Cardiac muscle cell (in vitro differentiated cells and primary cell): ENCODE measurements at places on chromosomes 4 and X. TPM values are rescaled to one million over a fixed set of nuclear protein-coding genes. Genes with fewer than 3 reads are reported as not detected.

Gene GPRIN3
- total RNA-seq, result 9.7 and 18.0 TPM in 2 replicates

Gene CT45A5
- total RNA-seq, result not detected in 2 replicates

Gene GNRHR
- total RNA-seq, result not detected in 2 replicates

Gene ADAD1
- total RNA-seq, result not detected in 2 replicates

Gene MAGEA9B
- not detected in 2 replicates for total RNA-seq

Gene CLDN22
- total RNA-seq, result not detected in 2 replicates

Gene FAM133A
- 0.46 and 0.71 TPM in 2 replicates for total RNA-seq

Gene PAGE5
- total RNA-seq, result not detected in 2 replicates

Gene ZNF157
- total RNA-seq, result 0.12 and 0.49 TPM in 2 replicates

- H3K36me3 ChIP-seq, result no peaks in the 10 kb centered on the region
- H3K27me3 ChIP-seq, result no peaks in the 10 kb centered on the region
- peaks cover 19% of the 10 kb centered on the region for H3K4me1 ChIP-seq
- no peak overlapping the region for H3K4me3 ChIP-seq
- no peak for DNase-seq
These were observed 28.4 kb downstream of the TMEM131L start for GRCh38 chr4:153494562-153494961.

- H3K4me3 ChIP-seq, result no peak overlapping the region
- H3K27me3 ChIP-seq, result no peaks in the 10 kb centered on the region
- peaks cover 4% of the 10 kb centered on the region for H3K4me1 ChIP-seq
- H3K27ac ChIP-seq, result no peak overlapping the region
- no peaks in the 10 kb centered on the region for H3K36me3 ChIP-seq
These were observed 85.7 kb upstream of the MTM1 start for GRCh38 chrX:150482537-150483206.

DNA sequence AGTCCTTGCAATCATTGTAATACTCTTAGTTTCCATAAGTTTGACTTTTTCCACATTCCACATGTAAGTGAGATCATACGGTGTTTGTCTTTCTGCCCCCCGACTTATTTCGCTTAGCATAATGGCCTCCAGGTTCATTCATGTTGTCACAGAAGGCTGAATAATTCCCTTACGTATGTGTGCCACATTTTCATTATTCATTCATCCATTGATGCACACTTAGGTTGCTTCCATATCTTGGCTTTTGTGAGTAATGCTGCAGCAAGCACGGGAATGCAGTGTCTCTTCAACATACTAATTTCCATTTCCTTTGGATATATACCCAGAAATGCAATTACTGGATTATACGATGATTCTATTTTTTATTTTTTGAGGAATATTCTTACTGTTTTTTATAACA, 22.0 kb upstream of the VEGFC start:
- no peak overlapping the region for H3K27ac ChIP-seq
- no peaks in the 10 kb centered on the region for H3K36me3 ChIP-seq
- H3K4me1 ChIP-seq, result no peaks in the 10 kb centered on the region
- no peaks in the 10 kb centered on the region for H3K27me3 ChIP-seq

DNA sequence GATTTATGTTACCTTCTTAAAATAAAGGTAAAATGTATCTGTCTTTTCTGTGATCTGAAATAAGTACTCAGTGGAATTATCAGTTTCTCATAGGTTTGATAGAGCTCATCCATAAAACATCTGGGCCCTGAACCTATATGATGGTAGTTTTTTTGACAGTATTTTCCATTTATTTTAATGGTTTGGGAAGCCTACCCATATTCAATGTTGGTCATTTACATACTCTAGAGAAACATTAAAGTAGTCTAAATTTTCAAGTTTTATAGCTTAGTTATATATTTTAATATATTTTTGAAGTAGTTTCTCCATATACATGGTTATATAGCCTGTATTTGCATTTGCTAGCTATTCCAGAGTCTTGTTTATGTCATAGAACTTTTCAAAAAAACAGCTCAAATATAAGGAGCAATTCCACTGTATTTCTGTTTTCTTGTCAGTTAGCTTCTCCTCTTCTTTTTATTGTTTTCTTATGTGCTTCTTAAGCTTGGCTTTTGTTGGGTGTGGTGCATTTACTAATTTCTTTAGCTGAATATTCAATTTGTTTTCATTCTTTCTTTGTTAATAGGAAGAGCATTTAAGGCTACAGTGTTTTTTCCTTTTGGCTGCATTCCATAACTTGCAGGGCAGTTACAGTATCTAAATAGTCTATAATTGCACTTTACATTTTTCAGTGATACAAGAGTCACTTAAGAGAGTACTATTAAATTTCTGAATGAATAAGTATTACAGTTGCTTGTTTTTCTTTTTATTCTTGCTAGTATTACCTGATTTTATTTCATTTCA, 181.4 kb downstream of the DKK2 start:
- H3K36me3 ChIP-seq, result no peaks in the 10 kb centered on the region
- no peak overlapping the region for H3K27ac ChIP-seq
- no peaks in the 10 kb centered on the region for H3K4me1 ChIP-seq
- H3K4me3 ChIP-seq, result no peak overlapping the region
- no peaks in the 10 kb centered on the region for H3K27me3 ChIP-seq

DNA sequence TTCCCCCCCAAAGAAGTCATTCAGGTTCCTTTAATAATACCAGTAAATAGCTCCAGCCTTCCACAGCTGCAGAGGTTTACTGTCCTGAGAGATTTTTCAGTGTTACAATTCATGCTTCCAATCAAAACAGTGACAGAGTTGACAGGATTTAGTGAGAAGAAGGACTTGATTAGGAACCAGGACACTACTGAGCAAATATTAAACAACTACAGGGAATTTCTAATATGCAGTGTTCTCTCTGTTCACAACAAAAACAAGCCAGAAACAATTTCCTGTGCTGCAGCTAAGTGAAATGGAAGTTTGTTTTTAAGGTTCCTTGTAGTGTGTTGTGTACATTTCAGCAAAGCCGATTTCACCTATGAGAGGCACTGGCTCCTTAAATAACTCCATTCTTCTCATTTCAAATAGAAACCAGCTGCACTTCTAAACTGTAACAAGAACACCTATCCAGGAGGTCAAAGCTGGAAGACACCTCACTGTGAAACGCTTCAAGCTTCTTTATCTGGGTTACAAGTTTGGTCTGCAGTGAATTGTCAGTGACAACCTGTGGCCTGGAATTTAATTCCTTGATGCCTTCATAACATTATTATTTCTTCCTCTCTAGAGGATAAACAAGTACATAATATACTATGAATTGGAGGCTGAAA, 149.3 kb downstream of the RASL11B start:
- H3K4me3 ChIP-seq, result no peak overlapping the region
- DNase-seq, result no peak
- H3K36me3 ChIP-seq, result no peaks in the 10 kb centered on the region

DNA sequence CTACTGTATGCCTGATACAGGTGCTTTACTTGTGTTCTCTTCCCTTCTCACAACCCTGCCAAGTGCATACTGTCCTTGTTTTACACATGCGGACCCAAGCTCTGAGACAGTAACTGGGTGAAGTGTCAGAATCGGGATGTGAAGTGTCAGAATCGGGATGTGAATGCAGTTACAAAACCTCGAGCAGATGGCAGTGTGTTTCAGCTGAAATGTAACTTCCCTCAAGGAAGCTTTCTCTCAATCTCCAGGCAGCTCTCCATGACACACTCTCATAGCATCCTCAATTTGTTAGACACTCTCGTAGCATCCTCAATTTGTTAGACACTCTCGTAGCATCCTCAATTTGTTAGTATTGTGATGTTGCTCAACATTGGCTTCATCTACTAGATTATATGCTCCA, 1.1 kb upstream of the HPSE start:
- no peak for DNase-seq
- no peaks in the 10 kb centered on the region for H3K36me3 ChIP-seq
- H3K4me3 ChIP-seq, result no peak overlapping the region
- H3K27me3 ChIP-seq, result peaks cover 60% of the 10 kb centered on the region

- no peak overlapping the region for H3K27ac ChIP-seq
- no peak for DNase-seq
- no peaks in the 10 kb centered on the region for H3K27me3 ChIP-seq
These were observed 327.8 kb downstream of the GALNTL6 start for GRCh38 chr4:172141025-172141424.

- no peaks in the 10 kb centered on the region for H3K4me1 ChIP-seq
- no peaks in the 10 kb centered on the region for H3K27me3 ChIP-seq
- H3K36me3 ChIP-seq, result no peaks in the 10 kb centered on the region
- DNase-seq, result no peak
- H3K4me3 ChIP-seq, result no peak overlapping the region
These were observed 483.7 kb downstream of the FSTL5 start for GRCh38 chr4:161680146-161680545.

- H3K36me3 ChIP-seq, result no peaks in the 10 kb centered on the region
- no peak overlapping the region for H3K4me3 ChIP-seq
- H3K27ac ChIP-seq, result no peak overlapping the region
- peaks cover 27% of the 10 kb centered on the region for H3K27me3 ChIP-seq
- no peaks in the 10 kb centered on the region for H3K4me1 ChIP-seq
- DNase-seq, result no peak
These were observed 73.1 kb downstream of the CPZ start for GRCh38 chr4:8665406-8666360.

DNA sequence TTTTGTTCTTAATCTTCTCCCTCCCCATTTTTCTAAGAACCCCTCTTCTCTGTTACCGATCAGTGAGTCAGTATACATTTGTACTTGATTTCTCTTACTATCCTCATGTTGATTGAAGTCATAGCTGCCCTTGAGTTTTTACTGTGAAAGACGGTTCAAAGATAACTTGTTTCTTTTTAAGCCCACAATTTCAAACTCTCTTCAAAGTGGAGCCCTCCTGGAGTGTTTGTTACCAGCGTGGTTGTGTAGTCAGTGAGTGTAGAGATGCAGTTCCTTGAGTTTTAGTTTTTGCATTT, 7.9 kb downstream of the PPP1R3F start:
- no peaks in the 10 kb centered on the region for H3K4me1 ChIP-seq
- no peak overlapping the region for H3K4me3 ChIP-seq
- H3K27ac ChIP-seq, result no peak overlapping the region
- H3K36me3 ChIP-seq, result no peaks in the 10 kb centered on the region

DNA sequence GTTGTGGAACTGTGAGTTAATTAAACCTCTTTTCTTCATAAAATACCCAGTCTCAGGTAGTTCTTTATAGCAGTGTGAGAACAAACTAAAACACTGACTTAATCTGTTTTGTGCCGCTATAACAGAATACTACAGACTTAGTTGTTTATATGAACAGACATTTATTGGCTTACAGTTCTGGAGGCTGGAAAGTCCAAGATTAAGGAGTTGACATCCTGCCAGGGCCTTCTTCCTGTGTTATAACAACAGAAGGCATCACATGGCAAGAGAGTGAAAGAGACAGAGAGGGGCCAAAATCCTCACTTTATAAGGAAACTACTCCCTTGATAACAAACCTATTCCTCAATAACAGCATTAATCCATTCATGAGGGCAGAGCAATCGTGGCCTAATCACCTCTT, 42.5 kb upstream of the KCNIP4 start:
- H3K36me3 ChIP-seq, result no peaks in the 10 kb centered on the region
- H3K27ac ChIP-seq, result no peak overlapping the region
- H3K4me1 ChIP-seq, result no peaks in the 10 kb centered on the region
- no peaks in the 10 kb centered on the region for H3K27me3 ChIP-seq
- DNase-seq, result no peak

DNA sequence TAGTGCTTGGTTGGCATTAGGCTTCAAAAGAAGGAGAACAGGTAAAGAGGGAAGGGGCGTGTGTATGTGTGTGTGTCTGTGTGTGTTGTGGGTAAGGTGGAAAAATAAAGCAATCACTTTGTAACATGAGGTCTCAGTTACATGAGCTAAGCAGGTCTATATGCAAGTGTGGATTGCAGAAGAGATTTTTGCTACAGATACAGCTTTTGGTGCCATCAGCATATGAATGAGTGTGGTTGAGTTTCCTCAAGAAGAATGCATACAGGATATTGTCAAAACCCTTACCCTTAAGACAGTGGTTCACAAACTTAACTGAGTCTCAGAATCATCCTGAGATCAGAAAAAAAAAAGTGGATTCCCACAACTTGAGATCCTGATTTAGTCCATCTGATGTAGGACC, 220.5 kb upstream of the HTR2C start:
- no peak for DNase-seq
- no peak overlapping the region for H3K27ac ChIP-seq
- no peaks in the 10 kb centered on the region for H3K4me1 ChIP-seq
- H3K27me3 ChIP-seq, result no peaks in the 10 kb centered on the region

GRCh38 chr4:185716577-185717376, 95.2 kb downstream of the SORBS2 start:
- H3K4me3 ChIP-seq, result no peak overlapping the region
- H3K27me3 ChIP-seq, result no peaks in the 10 kb centered on the region
- H3K36me3 ChIP-seq, result peaks cover 10% of the 10 kb centered on the region
- DNase-seq, result no peak
- H3K4me1 ChIP-seq, result peaks cover 14% of the 10 kb centered on the region

GRCh38 chr4:147725673-147726072, 6.2 kb upstream of the ARHGAP10 start:
- H3K27ac ChIP-seq, result no peak overlapping the region
- H3K36me3 ChIP-seq, result no peaks in the 10 kb centered on the region
- H3K4me1 ChIP-seq, result no peaks in the 10 kb centered on the region
